AG09309 (cell line): ENCODE measurements at places on chromosomes 12 and 14.
A peak's percentile ranks its signal among the peaks of the same experiment; 100 is the strongest.

DNA sequence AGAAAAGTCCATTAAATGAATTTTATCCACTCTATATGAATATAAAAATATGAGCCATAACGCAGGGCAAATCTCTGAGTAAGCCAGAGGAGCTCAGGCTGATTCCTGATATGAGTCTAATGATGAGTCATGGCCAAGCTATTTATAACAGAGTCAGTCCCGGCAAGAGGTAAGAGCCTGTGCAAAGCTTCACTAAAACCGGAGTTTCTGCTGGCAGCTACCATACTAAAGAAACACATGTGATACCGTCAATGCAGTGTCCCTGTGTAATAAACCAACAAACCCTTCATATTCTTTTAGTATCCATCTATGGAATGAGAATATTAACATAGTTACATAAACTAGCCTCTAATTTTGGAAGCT is 319.4 kb downstream of the KCNC2 start:
- DNase-seq = peak; percentile 20

DNA sequence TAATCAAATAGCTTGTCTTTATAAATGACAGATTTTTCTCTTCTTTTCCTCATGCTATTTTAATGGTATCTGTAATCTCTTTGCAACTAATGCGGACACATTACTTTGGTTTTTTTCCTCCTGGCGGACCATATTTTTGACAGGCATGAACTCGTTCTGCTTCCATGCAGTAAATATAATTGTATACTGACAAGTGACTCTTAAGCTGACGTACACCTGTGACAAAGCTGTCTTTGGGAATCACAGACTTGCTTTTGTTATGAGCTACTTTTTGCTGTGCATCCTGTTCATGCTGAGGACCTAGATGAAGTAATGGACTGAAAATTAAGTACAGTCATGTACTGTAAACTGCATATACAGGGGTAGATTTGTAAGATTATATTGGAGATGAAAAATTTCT is 434.3 kb upstream of the TMTC1 start:
- no peak for DNase-seq

DNA sequence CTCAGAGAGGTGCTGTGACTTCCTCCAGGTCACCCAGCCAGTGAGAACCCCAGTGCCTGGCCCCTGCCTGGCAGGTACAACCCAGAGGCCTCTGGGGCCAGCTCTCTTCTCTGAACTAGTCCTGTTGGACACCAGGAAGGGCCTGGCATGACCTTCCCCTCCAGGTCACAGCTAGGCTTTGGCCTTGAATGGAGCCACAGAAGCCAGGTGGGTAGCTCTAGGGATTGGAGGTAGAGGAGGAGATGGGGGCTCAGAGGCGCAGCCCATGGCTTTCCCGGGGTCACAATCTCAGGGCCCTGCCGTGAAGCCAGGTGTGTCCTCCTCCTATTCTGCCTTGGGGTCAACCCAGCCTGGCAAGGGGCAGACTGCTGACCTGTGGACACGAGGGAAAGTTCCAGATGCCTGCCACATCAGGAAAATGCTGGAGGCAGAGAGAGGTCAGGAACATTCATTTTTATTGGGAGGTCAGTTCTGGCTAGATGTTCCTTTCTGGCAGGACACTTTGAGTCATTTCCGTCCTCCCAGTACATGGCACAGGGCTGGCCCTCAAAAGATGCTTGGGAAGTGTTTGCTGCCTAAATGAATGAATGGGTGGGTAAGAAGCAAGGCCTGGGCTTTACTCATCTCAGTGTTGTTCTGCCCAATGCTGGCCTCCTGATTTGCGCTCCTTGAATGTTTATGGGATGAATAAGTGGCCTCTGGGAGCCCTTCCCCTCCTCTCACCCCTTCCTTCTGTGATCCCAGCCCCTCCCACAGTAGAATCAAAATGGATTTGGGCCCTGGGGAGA is 25.4 kb downstream of the FAM222A start:
- DNase-seq = no peak

GRCh38 chr12:31005944-31006361 is 67.7 kb upstream of the DDX11 start:
- peak; percentile 54 for DNase-seq

DNA sequence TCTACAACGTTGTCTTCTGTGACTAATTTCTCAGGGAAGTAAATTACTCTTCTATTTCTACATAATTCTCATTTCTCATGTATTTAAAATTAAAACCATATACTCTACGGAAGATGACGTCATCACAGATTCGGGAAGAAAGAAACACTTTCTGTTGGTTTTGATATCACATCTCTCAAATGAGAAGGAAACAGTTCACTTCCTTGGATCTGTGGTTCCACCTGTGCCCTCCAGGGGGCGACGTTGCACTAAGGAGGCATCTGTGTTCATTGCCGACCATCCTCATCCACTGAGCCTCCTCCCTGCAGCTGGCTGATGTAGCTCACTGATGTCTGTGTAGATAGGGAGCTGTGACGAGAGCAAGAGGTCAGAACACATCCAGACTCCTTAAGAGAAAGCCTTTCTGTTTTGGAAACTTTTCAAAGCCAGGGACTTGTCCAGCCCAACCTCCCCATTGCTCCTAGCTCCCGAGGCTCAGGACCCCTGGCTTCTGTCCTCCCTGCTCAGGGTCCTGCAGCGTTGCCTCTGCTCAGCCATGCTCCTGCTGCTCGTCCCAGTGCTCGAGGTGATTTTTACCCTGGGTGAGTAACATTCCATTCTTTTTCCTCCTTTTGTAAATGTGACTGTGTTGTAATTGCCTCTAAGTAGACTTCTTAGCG is 172.7 kb upstream of the OR4E1 start:
- no peak for DNase-seq

DNA sequence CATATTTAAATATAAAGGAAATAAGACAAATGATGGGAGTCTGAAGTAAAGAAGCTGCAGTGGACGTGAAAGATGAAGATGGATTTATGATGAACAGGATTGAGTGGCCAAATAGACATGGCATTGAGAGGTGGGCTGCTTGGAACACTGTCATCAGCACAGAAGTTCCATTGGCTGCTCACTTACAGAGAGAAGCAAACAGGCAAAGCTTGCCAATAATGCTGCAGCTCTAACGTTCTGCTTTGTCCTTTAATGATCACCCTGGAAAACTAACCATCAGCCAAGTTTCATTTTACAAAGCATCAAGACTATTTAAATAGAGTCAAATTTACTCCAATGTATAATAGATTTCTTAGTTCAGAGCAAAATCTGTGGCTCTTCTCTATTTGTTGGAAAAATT is 721.4 kb downstream of the TMTC2 start:
- no peak for DNase-seq

GRCh38 chr12:26331960-26332359 is 136.6 kb downstream of the SSPN start:
- DNase-seq = no peak

GRCh38 chr14:93606091-93606490 is 175.4 kb downstream of the UNC79 start:
- DNase-seq = no peak

GRCh38 chr12:32043928-32044549 is 62.6 kb upstream of the BICD1 start:
- DNase-seq = no peak

GRCh38 chr14:34580381-34580780 is 40.9 kb upstream of the EAPP start:
- DNase-seq = no peak

DNA sequence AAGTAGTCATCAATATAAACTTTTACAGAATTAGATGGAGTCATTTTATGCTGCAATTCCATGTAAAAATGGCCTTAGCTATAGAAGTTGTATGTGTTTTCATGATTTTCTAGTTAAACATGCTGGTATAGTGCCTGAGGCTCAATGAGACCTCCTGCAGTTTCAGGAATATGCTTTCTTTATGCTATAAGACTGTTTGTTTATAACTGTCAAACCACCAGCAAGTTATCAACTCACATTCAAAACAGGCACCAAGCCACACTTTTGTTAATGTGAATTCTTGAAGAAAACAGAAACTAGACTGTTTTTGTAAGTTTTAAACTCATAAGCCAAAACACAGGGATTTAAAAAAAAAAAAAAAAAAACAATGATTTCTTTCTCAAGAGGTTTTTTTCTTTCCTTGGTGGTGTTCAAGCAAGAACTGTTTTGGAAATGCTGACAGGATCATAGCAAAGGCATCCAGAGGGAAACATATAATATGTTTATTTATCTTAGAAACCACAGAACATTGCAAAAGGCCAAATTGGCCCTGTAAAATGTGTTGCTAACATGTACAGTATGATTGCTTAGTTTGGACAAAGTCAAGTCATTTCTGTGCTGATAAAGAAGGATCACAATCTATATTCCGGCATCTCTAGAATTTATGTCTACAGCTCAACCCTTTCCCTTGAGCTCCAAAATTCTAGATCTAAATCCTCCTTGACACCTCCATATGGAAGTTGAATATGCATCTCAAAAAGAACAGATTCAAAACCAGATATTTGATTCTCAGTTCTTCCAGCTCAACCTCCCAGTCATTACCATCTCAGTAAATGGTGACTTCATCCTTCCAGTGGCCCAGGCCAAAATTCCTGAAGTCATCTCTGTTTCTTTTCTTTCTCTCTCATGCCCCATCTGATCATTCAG is 29.0 kb upstream of the LUM start:
- DNase-seq = peak; percentile 95

GRCh38 chr12:8054816-8055215 is 11.3 kb downstream of the C3AR1 start:
- DNase-seq = no peak

DNA sequence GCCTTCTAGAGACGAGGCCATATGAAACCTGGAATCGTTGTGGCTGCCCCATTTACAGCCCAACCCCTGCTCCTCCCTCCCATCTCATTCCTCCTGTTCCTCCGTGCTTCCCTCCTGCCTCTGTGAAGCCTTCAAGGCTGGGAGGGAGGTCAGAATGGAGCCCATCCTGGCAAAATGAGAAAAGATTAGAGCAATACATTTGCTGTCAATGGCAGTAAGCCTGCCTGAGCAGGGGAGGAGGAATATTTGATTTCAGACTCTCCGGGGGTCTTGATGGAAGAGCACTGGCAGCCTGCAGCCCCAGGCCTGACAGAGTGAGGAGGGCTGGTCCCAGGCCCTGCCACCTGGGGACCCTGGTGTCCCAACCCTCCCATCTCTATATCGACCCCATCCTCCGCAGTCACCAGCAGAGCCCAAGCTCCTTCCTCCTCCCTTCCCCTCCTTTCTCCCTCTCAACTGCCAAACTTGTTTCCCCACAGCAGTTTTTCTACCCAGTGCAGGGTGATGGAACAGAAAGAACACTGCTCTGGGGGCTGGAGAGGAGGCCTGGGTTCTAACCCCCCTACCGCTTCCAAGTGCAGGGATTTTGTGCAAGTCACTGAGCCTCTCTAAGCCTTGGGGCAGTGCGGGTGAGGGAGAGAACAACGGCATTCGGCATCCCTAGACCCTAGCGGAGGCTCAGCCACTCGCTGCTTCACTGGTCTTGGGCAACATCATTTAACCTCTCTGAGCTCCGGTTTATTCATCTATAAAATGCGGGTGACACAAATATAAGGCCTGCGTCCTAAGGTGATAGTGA is 16.0 kb upstream of the RACGAP1 start:
- no peak for DNase-seq

GRCh38 chr12:52662093-52662917 is 10.3 kb upstream of the KRT2 start:
- DNase-seq = no peak

DNA sequence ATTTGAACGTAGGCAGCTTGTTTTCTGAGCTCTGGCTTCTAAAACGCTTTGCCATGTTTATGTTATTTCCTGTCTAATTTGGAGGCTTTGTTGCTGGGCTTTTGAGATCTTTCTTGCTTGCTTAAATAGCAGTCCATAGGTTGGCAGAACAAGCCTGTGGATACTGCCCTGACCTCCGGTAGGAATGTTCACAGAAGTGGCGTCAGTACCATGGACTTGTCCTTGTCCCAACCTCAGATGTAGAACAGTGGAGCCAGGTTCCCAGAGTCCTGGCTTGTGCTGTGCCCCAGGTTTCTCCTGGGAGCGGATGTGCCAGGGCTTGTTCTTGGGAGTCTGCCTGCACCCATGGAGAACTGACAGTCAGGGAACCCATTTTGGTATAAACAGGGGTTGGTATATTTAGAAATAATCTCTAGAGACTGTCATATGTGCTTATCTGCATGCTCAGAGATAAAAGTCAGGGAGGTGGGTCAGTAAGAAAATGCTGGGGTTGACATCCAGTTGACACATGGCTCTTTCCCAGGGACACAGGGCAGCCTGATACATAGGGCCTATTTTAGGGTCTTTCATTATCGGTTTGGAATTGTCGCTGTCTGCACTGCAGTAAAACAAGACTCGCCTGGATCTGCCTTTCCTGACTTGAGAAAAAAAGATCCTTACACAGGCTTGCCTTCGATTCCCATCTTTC is 22.9 kb downstream of the CACNA1C start:
- DNase-seq = no peak
